Stimulated activated CD4-positive, alpha-beta T cell treated with anti-CD3 and anti-CD28 coated beads, Interleukin-1b, Interleukin-23, amount 100 ng/mL, for 1 hour (primary cell): ENCODE measurements at places on chromosomes 16 and 17.

DNA sequence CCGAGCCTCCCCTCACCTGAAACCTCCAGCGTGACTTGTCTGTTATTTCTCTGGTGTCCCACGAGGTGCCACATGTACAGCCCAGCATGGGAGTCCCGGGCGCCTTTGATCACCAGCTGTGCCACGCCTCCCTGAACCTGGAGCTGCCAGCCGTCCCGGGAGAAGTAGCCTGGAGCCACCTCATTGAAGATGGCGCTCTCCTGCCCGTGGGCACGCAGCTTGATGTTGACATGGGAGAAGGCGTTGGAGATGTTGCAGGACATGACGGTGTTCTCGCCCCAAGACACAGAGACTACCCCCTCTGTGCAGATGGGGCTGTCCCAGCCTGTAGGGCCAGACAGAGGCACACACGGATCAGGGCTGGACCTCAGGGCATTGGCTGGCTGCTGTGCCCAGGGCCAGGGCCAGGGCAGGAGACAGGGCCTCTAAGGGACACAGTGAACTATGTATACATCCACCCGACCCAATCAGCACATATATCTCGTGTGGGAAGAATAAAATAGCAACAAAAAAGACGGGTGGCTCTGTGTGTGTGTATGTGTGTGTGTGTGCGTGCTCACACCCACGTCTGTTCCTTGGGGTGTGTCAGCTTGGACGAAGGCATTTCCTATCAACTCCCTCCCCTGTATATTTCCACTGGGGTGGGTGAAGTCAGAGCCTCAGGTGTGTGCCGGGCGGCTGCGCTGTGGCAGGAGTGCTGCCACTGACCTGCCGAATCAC, 7.3 kb upstream of the CD7 start:
- DNase-seq, result no peak

GRCh38 chr16:54847207-54847606, 83.5 kb upstream of the IRX5 start:
- no peak for DNase-seq

DNA sequence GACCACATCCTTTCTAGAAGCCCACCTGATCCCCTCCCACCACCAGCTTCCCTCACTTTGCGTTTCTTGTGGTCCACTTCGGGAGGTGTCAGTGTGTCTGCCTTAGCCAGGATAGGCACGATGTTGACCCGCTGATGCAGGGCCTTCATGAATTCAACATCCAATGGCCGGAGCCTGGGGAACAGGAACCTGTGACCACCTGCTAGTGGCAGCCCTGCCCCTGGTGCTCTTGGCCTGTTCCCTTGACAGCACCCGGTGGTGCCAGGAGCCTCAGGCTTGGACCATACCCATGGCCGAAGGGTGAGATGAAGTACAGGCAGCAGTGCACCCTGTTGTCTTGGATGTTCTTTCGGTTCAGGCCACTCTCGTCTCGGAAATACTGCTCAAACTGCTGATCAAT, 7.2 kb upstream of the MTMR4 start:
- DNase-seq, result no peak

- DNase-seq, result no peak
Observed at GRCh38 chr17:55348749-55349354, 72.8 kb downstream of the MMD start.

DNA sequence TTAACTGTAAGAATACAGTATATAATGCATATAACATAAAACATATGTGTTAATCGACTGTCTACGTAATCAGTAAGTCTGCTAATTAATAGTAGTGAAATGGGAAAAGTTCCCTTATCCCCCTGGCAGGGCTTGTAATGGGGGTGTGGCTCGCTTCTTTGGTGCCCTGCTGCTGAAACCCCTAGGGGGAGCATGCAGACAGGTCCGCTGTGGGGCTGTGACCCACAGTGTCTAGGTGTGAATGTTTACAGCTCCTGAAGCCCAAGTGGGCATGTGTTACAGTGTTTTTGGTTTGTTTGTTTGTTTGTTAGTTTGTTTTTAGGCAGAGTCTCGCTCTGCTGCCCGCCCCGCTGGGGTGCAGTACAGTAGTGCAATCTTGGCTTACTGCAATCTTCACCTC, 495.7 kb downstream of the SHISA9 start:
- DNase-seq, result no peak

DNA sequence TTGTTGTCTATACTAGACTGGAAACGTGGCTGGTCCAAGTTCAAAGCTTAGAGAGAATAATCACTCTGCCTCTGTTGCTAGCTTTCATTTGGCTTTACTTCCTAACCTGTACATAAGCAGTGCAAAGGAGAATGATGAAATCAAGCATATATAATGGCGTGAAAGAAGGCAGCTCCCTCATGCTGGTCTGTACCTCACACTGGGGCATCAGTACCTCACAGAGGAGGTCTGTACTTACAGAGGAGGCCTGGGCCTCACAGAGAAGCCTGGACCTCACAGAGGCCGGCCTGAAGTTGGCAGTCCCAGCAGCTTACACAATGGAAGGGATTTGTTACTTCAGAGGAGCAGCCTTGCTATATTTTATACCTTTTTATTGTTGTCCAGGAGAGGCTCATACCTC, 53.3 kb upstream of the MSI2 start:
- no peak for DNase-seq

DNA sequence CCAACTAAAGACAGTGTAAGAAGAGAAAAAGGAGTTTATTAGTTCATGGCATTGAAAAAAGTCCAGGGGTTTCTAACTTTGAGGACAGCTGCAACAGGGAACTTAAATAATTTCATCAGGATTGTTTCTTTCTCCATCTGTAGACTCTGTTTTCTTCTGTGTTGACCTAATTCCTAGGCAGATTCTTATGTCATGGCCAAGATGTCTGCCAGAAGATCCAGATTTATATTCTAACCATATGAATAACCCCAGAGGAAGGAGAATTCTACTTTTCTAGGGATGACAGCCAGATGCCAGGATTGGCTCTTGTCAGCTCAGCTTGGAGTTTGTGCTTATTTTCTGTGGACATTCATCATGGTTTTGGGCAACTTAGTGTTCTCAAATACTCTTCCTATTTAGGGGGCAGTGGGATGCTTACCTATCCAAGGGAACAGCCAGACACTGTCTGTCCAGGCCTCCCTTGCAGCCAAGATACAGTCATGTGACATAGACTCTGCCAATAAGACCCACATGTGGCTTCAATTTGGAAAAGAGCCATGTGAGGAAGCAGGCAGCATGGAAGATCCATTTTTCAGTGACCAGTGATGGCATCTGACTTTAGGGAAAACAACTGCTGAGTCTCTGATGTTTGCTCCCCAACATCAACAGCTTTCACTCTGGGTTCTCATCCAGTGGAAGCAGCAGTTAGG, 18.2 kb downstream of the PCTP start:
- no peak for DNase-seq

- peak; percentile 65 for DNase-seq
Observed at GRCh38 chr16:56729735-56730662, at the start of gene NUP93. Gene NUP93, plus strand, starts transcription at chr16:56730129. Its CDS starts 18,119 bp downstream, at chr16:56748248.

DNA sequence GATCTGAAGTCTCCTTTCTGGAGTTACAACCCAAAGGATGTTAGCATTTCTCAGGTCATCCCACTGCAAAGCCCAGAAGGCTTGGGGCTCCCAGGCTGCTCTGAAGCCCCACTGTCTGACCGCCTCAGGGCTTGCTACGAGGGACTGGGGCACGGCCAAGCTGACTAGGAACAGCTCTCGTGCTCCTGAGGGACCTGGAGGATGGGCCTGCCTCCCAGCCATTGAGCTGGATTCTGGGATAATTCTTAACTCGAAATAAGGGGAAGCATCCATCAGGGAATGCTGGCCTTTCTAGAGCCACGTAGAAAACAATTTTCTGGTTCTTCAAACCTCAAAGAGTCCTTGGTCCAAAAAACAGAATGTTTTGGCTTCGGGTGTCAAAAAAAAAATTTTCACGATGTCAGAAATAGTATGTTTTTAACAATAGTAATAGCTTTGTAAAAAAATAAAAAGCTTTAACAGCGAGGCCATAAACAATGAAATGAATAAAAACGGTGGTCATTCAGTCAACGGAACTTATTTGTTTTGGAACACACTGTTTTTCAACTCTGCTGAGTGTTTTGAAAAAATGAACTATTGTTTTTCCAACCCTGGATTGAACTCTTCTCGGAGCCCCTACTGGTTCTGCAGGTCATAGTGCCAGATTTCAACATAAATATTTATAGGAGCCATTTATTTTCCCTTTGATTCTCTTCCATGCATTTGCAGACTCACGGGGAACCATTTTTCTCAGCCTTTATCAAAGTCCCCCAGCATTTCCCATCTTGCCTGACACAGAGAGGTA, 16.4 kb upstream of the HERPUD1 start:
- no peak for DNase-seq

DNA sequence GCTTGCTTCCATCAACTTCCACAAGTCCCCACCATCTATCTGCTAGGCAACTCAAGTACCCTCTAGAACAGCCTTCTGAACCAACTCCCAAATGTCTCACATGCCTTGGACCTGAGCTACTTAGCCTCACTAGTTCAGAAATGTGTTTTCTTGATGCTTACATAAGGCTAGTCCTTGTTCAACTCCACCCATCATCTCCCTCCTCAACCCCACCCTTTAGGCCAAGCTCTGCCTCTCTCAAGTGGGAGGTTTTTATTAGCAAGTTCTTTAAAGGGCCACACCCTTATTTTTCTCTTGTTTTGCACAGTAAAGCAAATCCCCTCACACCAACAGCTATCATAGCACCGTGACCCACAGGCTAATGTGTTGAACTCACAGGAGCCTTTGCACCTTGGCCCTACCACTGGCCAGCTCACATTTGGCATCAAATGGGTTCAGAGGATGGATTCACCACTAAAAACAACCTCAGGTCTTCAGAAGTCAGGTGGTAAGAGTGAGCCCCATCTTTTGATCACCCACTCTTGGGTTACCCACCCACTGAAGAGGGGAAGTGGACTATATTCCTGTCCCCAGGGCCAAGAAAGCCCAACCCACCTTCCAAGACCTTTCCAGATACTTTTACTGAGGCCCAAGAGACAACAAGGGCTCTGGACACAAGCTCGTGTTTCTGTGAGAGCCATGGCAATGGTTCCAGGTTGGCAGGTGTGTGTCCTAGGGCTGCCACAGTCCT, 12.2 kb downstream of the PIK3R5 start:
- DNase-seq, result no peak

DNA sequence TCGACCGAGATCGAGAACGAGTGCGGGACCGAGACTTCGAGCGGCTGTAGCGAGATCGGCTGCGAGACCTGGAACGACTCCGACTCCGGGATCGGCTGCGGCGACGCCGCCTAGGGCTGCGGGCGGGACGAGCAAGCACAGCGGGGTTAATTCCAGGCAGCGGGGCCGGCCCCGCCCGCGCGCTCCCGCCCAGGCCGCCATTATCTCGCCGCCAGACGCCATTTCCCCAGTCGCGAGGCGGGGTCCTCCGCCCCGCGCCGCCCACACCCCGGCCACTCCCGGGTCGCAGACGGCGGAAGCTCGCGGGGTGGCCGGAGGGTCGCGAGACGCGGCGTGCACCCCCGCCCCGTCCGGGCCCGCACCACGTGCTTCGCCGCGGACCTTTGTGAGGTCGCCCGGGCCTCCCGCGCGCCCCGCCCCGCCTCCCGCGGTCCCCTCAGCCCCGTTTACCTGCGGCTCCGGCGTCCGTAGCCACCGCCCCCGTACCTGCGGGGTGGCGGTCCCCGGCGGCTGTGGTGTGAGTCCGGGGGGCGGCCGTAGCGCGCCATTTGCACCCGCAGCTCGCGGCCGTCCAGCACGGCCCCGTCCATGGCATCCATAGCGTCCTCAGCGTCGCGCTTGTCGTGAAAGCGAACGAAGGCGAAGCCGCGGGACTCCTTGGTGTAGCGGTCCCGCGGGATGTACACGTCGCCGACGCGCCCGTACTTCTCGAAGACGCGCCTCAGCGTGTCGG, 616 bp downstream of the SRSF2 start:
- DNase-seq, result peak; percentile 39

DNA sequence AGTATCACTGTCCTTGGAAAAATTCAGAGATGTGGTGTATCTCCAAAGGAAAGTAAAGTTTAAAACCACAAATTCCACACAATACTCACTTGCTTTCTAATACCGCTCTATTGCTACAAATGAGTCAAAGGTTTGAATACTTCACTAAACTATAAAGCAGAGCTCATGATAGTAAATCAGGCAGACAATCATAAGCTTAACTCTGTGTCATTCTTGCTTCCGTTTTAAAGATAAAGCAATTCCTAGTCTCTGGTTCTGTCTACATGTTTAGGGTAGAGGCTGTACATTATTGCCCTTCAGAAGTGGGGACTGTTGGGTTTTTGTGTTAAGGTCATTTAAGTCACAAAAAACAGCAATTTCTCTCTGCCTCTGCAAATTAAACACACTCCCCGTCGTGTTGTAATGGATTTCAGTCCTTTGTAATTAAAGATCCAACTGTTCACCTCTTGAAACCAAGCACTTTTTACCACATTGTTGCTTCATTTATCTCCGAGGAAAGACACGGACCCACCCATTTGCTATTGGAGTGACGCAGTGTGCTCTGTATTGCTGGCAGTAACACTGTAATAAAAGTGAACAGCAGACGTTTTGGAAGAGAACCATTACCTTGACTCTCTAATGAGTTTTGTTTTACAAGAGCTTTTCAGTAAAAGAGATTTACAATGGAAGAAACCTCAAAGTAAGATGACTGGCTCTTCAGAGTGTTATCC, 83.1 kb upstream of the CNTNAP4 start:
- DNase-seq, result no peak

DNA sequence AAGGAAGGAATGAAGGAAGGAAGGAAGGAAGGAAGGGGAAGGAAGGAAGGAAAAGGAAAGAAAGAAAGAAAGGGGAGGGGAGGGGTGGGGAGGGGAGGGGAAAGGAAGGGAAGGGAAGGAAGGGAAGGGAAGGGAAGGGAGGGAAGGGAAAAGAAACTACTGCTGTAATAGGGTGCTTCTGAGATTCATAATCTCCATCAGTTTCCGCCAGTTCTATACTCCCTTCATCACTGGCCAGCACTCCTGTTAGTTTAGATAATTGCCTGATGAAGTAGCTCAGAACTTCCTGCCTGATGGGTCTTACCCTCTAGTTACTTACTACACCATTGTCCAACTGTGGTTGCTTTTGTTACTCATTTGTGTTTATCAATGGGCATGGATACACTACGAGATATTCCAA, 2.0 kb upstream of the KRTAP9-6 start:
- DNase-seq, result no peak

GRCh38 chr17:30228011-30228410, 7.5 kb downstream of the SLC6A4 start:
- no peak for DNase-seq

GRCh38 chr17:45924332-45924820, 30.0 kb downstream of the MAPT start:
- DNase-seq, result no peak

- no peak for DNase-seq
Observed at GRCh38 chr17:57356719-57357391, 100.5 kb downstream of the MSI2 start.

GRCh38 chr17:76408037-76408849, 23.8 kb downstream of the SPHK1 start:
- DNase-seq, result peak; percentile 25
